ENCODE measurements at places on chromosomes 2 and 18.

GRCh38 chr2:164954186-164954585 is 1.1 kb downstream of the SLC38A11 start:
- DNase-seq, result no peak

DNA sequence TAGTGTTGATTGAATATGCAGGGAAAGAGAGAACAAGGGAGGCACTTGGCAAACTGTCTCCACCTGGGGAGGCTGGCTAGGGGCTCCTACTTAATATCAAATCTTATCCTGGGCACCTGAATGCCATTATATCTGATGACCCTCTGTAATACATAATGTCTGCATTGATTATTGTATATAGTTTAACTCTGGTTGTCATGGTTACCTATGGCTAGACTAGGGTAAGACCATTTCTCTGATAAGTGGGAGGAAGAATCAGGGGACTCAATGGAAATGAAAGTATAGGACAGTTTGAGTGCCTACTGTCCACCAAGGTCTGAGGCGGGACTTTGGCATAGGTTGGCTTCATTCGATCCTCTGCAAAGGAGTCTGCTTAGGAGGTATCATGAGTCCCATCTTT is 7.2 kb upstream of the TET3 start:
- DNase-seq, result no peak

GRCh38 chr18:74868461-74868860 is 270.8 kb downstream of the ZNF407 start:
- DNase-seq, result no peak

DNA sequence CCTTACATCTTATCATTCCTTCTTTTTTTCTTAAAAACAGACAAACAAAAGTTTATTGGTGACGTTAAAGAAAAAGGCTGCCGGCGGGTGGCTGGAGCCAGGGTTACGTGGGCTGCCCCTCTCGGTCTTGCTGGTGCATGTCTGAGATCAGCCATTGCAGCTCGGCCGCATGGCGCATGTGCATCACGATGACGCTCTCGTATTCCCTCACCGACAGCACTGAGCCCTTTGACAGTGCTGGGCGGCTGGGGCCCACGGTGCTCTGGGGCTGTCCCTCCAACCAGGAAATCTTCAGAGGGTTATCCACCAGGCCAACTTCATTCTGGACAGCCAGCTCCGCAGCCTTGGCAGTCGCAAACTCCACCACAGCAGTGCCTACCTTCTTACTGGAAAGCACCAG is 1081.8 kb upstream of the TMEFF2 start:
- no peak for DNase-seq

- DNase-seq, result no peak
Observed at GRCh38 chr18:44957461-44957860, 276.8 kb downstream of the SETBP1 start.

DNA sequence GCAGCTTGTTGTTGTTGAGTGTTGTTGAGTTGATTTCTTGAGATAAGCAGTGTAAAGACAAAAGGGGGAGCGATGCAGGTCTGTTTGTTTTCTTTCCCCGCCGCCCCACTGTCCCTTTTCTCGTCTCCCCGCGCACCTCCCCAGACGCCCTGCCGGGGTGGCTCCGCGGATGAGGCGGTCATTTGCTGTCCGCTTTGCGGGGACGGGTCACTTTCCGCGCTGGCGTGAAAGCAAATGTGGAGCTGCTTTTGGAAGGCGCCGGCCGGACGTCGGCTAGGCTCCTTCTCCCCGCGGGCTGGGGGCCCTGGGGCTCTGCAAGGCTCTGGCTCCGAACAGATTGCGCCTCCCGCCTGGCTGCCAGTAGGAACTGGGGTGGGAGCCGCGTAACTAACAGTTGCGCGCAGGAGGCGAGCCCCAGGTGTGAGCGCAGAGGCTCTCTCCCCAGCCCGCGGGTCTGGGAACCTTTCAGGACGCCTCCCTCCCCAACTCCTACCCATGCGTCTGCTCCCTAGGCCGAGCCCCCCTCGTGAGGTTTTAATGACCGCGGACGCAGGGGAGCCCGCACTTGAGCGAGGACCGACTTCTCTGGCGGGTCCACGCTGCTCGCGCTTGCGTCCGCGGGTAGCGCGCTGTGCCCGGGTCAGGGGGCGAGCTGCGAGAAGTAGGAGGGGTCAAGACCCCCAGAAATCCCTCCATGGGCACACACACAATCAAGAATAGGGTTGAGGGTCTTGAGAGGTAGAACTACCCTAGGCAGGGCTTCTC is 146.6 kb downstream of the MEIS1 start:
- DNase-seq, result peak; percentile 37

- DNase-seq, result peak; percentile 31
Observed at GRCh38 chr18:22465859-22466457, 48.2 kb upstream of the CTAGE1 start.

DNA sequence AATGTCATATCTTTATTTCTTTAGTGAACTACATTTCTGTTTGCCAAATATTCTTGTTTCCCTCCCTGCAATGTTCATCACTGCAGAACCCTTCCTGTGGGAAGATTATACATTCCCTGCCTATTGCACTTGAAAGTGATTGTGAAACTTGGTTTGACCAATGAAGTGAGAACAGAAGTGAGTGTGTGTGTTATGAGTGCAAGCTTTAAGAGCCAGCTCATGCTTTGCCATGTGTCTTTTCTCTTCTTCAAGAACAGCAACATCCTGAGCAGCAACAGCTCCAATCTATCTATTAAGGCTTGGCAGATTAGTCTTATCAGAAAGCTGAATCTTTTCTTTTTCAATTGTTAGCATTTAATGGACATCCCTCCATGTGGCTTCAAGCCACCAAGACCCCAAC is 42.0 kb upstream of the UBE2E3 start:
- DNase-seq, result no peak

GRCh38 chr2:96874198-96874831 is 4.4 kb upstream of the SEMA4C start:
- DNase-seq, result no peak

GRCh38 chr2:163657281-163657656 is 78.5 kb downstream of the FIGN start:
- DNase-seq, result no peak

DNA sequence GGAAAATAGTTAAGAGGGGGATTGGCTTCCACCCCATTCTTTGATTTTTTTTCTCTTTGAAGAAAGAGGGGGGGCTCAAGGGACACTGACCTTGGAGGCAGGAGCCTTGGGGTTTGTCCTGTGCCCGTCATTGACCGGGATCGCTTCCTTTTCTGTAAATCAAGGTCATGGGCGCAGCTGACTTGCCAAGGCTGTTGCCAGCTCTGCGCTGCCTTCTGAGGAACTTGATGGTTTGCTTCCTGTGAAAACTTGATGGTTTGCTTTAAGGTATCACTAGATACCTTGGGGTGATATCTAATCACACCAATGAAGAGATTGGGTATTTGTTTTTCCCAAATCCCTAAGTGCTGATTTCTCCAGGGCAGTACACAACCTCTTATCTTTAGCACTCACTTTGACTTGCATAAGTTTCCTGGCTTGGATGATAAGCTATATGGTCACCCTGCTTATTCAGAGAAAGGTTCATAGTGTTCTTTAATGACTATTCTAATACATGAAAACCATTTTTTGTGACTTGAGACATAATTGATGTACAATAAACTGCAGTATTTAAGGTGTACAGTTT is 56.0 kb downstream of the DGKD start:
- DNase-seq, result no peak

DNA sequence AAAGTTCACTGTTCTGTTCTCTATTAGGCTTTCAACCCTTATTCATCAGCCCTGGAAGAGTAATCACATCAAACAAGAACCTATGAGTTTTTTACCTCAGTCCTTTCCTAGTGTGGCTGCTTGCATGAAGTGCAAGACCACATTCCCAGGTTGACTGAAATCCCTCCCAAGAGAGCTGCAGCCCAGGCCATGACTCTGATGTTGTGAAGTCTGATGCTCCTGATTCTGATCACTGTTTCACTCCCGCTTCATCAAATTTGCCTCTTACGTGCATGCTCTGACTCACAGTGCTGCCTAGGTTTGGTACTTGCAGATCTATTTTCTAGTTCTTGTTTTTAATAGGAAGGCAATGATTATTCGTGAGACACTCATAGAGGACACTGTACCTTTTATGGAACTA is 58.2 kb upstream of the DSEL start:
- DNase-seq, result no peak

GRCh38 chr18:56563568-56563967 is 74.8 kb downstream of the TXNL1 start:
- DNase-seq, result peak; percentile 46

- DNase-seq, result no peak
Observed at GRCh38 chr2:95719473-95720060, 127.8 kb downstream of the TRIM43 start.

DNA sequence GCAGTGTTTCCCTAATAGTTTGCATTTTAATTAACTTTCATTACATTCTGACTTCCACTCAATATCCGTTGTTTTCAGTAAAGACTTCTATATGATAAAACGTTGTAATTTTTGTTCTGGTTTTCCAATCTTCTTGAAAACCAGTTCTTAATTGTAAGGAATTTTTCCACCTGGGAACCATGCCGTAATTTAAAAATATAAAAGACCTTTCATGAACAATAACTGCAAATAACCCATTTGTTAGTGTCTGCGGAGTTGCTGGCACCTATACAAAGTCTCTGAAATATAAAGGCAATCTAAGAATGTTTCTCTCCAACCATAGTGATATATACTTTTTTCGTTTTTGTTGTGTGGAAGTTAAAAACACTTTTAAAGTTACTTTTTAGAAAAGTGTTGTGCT is 7.7 kb upstream of the SATB2 start:
- no peak for DNase-seq

GRCh38 chr2:105388971-105389381 is 9.9 kb downstream of the FHL2 start:
- peak; percentile 66 for DNase-seq

DNA sequence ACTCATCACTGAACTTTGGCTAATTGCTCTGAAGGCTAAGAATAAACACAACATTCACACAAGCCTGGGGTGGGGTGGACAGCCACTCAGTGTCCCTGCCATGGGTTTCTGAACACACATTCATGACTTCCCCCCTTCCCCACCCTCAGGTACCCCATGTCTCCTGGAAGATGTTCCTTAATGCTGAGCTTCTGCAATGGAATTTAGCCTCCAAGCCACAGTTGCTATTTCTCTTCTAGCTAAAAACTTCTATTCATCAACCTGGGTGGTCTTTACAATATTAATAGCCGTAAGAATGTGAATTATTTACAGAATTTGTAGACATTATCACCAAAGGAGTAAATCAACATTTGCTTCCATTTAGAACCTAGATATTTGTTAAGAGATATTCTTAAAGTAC is 175.1 kb downstream of the ACKR3 start:
- DNase-seq, result no peak

- DNase-seq, result no peak
Observed at GRCh38 chr2:49943944-49944778, 789.8 kb upstream of the FSHR start.

GRCh38 chr2:152387041-152387440 is 52.1 kb downstream of the FMNL2 start:
- DNase-seq, result no peak

GRCh38 chr2:96423291-96423690 is 81.9 kb downstream of the NEURL3 start:
- no peak for DNase-seq

GRCh38 chr2:119316066-119316465 is 50.6 kb downstream of the C2orf76 start:
- DNase-seq, result no peak

- no peak for DNase-seq
Observed at GRCh38 chr2:66772618-66773017, 337.7 kb downstream of the MEIS1 start.

DNA sequence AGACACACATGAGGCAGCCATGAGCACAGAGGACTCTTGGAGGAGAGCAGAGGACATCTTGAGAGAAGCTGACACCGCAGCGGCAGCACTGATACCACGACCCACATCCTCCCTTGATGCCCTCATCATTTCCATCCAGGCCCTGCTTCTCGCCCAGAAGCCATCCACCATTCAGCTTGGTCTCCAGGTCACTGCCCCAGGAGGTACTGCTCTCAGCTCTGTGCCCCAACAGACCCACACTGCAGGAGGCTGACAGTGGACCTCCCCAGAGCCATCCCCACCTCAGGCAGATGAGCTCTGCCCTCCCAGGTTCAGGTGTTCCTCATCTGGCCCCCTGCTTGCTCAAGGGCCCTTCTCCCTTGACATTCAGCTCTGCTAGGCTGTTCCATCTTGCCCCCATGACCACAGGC is 74.9 kb downstream of the ACKR3 start:
- DNase-seq, result peak; percentile 9

DNA sequence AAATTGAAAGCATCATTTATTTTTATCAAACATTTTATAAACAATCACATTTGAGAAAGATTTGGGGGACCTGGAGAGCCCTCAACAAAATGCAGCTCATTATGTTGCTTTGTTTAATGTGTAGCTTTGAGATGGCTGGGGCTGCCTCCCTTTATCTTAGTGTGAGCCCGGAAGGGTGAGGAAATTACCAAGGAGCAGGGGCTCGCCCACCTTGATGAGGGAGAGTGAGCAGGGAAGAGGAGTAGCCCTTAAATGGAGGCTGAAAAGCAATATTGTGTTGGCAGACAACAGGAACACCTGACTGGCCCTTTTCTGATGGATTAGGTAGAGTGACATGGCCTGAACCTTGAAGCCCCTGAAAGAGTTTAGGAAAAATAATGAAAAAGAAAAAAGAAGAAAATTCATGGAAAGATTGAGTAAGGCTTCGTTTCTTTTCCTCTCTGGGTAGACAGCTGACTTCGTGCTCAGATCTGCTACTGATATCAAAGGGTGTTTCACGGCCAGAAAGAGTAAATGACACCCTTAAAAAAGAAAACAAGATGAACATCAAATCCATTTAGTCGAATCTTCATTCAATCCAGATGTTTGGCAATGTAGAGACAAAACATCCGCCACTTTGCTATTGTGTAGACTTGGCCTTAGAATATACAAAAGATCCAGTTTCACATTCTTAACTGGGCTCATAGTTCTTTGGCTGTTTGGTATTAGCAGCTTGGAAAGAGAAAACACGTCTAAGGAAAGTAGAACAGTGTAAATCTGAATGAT is 206.5 kb upstream of the TCF4 start:
- DNase-seq, result no peak

DNA sequence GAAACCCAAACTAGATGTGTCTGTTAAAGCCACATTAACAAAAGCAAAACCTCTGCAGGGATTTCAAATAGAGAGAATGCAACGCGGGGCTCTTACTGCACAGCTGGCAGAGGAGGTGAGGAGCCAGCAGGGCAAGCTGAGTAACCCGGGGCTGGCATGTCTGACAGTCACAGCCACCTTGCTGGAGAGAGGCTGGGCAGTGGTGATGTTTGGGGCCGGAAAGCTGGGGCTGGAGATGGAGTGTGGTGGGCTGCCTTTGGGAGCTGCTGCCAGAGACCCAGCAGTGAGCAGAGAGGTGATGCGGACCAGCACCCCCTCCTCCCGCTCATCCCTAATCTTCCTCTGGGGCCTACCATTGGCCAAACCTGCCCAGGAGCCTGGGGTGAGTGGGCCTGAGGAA is 204.5 kb upstream of the ARL4C start:
- DNase-seq, result no peak

Data from femur (tissue), 1 donor.